ENCODE measurements at places on chromosomes 13 and 19.

- no peak for DNase-seq
Observed at GRCh38 chr13:95516021-95516420, 36.5 kb upstream of the CLDN10 start.

DNA sequence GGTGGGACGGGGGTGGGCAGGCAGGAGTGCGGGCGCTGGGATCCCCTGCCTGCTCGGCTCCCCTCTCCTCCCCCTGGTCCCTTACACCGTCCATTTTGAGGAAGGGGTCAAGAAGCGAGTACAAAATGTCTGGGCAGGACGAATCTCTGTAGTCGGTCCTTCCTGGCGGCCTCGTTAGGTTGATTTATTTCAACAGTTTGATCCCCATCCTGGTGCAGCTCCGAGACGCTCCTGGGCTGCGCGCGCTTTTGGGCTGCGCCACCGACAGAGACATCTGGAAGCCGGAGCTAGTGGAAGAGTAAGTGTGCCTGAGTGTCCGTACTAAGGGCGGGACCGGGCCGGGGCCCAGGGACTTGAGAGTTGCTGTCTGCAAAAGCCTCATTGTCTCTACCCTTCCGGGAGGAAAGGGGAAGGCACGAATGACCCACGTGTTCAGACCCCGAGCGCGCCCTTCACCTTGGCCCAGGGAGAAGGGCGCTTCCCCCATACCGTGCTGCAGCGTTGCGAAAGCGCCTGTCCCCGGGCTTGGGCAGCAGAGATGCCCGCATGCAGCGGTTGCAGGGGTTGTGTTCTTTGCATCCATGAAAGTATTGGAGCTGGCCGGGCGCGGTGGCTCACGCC, 1.8 kb downstream of the ZNF114 start:
- no peak for DNase-seq

DNA sequence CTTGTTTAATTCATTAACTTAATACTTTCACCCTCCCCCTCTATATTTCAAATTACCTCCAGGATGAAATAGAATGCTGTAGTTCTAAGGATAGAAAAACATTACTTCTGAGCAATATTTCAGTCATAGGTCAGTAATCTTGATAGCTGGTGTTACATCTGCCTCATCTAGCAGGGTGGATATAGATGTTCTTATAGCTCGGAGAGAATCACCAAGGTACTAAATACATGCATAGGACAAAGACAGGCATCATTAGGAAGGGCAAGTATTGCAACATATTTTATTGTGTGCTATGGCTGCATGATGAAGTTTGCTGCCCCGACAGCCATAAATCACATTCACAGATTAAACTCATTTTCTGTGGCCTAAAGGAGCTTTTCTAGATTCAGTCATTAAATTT, 601.0 kb downstream of the FGF9 start:
- DNase-seq: no peak

DNA sequence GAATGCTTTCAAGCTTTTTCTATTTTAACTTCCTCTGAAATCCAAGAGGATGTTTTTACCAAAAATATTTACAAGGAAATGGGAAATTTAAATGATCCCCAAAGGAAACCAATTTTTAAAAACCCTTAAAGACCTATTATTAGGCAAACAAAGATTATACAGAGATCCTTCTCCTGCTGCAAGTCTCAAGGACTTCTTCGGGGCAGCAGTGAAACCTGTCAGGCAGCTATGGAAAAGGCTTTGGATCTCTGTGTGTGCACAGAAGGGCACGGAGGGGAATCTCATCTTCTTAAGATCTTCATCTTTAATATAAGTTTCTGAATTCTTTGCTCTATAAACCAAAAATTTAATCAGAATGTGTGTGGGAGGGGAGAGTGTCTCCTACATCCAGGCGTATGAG, 36.0 kb upstream of the CLDN10 start:
- DNase-seq: no peak

DNA sequence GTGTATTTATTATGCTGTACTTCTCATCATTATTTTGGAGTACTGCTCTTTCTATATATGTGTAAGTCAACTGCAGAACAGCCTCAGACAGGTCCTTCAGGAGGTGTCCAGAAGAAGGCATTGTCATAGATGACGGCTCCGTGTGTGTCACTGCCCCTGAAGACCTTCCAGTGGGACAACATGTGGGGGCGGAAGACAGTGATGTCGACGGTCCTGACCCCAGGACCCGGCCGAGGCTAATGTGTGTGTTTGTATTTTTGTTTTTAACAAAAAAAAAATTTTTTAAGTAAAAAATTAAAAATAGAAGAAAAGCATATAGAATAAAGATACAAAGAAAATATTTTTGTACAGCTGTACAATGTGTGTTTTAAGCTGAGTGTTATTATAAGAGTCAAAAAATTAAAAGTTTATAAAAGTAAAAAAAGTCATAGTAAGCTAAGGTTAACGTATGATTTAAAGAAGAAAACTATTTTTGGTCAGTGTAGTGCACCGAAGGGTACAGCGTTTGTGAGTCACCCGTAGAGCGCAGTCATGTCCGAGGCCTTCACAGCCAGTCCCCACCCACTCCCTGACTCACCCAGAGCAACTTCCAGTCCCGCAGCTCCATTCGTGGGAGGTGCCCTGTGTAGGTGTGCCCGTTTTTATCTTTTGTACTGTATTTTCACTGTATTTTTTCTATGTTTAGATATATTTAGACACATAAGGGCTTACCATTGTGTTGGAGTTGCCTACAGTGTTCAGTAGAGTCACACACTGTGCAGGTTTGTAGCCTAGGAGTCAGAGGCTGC, 42.2 kb upstream of the SPACA7 start:
- DNase-seq: no peak

DNA sequence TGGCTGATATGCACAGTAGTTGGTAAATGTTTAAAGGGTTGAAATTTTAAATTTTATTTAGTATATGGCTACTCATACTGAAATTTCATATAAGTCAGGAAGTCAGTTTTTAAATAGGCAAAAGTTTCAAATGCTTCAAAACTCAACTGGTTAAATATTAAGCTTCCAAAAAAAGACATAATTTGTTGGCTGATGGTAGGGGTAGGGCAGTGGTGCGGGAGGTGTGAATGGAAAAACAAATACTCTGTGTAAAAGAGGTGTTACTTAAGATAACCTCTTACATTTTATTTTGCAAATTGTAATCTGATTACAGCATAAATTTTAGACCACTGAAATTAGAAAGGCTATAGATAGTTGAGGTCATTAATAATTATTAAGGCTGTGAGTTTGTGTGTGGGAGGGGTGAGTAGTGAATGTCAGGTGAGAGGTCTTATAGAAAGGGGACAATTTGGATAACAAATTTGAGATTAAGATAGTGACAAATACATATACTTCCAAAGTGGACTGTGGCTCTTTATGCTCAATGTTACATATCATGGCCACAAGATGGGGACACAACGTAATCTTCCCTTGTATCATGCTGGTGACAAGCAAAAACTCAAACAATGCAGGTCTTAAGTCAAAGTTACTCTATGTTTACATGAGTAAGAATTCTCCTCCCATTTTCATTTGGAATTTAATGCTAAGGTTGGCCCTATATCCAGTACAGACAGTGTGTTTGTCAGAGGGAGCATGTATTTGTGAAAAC, 36.6 kb upstream of the OXGR1 start:
- no peak for DNase-seq

DNA sequence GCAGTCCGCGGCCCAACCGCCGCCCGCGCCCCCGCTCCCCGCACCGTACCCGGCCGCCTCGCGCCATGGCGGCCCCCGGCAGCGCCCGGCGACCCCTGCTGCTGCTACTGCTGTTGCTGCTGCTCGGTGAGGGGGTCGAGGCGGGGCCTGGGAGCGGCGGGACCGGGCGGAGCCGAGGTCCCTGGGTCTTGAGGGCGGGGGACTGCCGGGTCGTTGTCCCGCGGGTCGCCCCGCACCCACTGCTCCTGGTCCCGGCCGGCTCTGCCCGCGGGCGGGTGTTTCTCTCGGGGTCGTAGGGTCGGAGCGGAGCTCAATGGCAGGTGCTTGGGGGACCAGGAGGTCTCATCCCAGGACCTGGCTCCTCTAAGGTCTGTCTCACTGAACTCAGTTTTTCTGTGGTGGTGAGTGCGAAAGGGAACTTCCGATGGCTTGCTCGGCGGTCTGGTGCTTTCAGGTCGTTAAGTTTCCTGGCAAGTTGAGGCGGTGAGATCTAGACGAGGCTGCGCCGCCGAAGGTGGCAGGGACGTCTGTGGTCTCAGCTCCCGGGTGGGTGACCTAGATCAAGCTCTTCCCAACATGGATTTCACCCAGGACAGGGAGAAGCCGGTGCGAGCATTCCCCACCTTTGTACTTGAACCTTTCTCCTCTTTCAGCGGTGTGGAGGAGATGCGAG, 467 bp downstream of the LAMP1 start:
- DNase-seq: peak; percentile 41

DNA sequence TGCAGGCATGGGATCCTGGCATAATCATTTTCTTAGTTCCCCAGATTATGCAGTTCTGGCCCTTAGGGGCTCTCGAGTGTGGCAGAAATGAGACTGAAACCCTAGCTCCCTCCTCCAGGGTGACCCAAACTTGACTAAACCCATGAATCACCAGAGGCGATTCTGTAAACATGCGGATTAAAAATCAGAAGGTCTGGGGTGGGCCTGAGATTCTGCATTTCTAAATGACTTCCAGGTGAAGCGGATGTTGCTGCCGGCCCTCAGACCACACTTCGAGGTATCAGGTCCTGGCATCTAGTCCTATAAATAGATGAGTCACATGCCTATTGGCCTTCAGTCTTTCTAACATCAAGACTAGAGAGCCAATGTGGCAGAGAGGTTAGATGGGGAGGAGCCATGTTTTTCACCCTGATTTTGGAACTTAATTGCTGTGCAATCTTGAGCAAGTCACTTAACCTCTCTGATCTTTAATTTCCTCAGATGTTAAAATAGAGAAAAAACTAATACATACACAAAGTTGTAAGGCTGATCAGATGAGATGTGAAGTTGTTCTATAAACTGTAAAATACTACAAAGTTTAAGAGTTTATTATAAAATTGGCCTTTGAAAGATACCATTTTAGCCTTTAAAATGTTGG, 431.2 kb downstream of the FOXO1 start:
- no peak for DNase-seq

GRCh38 chr13:114104655-114105520, 27.5 kb downstream of the RASA3 start:
- no peak for DNase-seq

- DNase-seq: no peak
Observed at GRCh38 chr19:18964121-18964520, 23.1 kb upstream of the HOMER3 start.

DNA sequence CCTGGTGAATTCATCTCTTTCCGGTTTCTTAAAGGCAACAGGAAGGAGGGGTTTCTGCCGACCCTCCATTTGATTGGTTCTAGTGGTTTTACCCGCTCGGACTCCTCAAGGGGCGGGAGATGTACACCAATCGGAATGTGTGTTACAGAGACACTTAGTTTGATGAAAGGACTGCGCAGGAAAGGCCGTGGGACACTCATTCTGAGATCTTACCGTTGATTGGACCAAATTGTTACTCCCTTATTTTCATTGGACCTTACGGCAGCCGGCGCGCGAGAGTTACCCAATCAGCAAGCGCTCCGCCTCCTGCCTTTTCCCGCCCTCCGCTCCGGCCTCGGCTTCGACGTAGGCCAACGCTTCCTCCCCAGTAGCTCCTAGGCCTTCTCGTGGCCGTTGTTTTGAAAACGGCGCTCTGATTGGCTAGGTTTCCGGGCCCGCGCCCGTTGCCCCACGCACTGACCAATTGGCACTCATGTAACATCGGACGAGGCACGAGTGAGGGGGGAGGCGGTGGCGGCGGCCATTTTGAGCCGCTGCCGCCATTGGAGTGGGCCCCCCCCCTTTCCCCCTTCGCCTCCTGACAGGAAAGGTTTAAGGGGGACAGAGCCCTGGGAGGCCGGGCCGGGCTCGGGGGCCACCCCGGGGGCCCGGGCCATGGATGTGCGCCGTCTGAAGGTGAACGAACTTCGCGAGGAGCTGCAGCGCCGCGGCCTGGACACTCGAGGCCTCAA, at the start of gene HNRNPUL1:
TSS of gene HNRNPUL1 (plus strand) at position 523 of the 731 bp plus-strand sequence. CDS start at position 655, 132 bp downstream.
- peak; percentile 95 for DNase-seq

DNA sequence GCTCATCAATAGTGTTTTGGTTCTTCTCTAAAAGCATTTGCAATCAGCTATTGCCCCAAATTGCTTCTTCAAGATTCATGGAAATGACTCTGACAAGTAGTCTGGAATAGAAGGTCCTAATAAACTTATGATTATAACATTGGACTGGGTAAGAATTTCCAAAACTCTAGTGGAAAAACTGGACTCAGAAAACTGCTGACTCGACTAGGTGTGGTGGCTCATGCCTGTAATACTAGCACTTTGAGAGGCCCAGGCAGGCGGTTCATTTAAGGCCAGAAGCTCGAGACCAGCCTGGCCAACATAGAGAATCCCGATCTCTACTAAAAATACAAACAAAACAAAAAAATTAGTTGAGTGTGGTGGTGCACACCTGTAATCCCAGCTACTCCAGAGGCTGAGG, 15.5 kb upstream of the AKT2 start:
- DNase-seq: no peak

DNA sequence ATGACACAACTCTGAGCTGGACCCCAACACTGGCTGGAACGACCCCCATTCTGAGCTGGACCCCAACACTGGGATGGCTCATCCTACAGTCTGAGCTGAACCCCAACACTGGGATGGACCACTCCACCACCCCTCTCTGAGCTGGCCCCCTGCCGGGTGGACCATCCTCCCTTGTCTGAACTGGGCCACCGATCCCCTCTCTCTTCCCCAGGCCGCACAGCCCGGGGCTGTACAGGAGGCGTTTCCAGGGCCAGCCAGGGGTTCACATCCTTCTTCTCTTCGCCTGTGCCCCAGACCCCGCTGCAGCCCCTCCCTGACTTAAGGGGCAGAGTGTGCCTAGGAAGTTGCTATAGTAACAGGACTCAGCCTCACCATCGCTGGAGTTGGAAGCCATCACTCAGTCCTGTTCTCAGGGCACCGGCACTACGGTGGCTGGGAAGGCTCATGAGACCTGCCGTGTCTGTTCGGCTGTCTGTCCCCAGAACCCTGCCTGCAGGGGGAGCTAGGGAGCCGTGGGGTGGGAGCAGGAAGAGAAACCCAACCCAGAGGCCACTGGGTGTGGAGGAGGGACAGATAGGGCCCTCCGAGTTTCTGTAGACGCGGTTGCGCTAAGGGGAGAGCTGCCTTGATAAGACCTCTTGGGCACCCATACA, 3.7 kb downstream of the PRKACA start:
- peak; percentile 51 for DNase-seq

DNA sequence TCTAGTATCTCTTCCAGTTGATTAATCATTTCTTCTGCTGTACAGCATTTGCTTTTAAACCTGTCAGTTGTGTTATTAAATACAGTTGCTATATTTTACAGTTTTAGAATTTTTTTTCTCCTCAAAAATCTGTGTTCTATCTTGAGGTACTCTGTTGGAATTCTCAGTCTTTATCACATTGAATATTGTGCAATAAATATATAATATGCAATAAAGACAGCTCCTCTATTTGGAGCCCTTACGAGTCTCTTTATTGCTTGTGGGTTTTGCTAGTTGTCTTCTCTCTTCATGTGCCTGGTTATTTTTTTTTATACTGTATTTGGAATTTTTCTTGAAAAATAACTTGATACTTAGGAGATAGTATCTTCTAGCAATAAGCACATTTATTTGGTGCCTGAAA, 51.7 kb downstream of the CDK8 start:
- DNase-seq: no peak

DNA sequence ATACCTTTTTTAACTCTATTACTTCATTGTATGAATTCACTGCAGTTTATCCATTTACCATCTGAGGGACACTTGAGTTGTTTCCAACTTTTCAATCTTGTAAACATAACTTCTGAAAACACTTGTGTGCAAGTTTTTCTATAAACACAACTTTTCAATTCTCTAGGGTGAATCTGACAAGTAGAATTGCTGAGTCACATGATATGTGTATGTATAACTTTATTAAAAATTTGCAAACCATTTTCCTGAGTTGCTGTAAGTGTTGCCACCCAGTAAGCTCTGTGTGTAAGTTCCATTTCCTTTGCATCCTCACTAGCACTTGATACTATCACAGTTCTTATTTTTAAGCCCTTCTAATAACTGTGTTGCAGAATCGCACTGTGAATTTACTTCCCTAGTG, 1415.6 kb upstream of the ATXN8OS start:
- no peak for DNase-seq
